ENCODE measurements at places on chromosomes 3 and 15.
A peak's percentile ranks its signal among the peaks of the same experiment; 100 is the strongest.

GRCh38 chr3:168889666-168890065 is 773.8 kb downstream of the MECOM start:
- no peak for DNase-seq

- DNase-seq, result peak; percentile 34
Observed at GRCh38 chr3:59540241-59540640, 490.4 kb upstream of the CFAP20DC start.

DNA sequence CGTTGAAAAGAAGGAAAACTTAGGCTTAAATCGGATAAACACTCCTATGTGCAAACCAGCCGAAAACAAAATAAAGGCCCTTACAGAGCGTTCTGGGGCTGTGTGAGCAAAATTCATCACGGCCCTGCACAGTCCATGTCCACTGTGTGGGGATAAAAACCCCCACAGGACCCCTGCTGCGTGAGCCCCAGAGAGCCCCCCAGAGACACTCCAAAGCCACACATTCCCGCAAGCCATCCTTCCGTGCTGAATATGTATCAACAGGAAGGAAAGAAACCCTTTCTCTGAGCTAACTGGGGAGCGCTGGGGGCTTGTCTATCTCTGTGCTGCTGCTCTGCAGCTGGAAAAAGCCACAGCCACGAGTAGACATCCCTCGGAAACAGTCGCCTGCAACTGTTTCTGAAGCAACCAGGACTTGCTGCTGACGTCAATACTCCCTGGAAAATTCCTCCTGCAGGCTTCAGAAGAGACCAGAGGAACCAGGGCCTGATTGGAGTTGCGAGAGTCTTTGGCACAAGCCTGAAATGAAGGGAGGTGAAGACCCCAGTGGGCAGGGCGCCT is 72.7 kb downstream of the NUP210 start:
- no peak for DNase-seq

DNA sequence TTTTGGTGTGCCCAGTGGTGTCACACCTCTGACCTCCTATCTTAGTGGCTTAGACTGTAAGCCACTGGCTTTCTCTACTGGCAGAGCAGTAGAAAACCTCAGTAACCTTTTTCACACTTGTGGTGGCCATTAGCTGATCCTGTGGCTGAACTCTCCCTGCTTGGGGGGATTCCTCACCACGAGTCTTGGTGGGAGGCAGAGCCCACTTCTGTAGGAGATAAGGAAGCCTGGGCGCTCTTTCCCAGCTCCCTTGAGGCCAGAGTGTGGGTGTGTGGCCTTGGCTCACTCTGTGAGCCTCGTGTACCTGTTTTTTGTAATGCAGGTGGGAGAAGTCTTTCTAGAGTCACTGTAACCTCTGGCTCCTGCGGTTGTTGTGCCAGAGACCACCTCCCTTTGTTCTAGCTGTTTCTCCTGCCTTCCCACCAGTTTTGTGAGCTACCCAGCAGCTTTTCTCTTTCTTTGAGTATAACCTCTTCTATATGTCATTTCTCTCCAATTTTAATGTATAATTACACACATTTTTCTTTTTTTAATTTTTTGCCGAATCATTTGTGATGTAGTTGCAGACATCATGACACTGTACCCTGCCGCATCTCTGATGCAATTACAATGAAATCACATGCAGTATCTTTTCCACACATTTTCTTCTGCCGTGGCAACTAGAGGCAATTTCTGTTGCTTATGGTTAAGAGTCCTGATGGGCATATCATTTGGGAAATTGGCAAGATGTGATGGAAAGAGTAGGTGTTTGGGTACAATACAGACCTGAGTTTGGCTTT is 13.8 kb downstream of the XCR1 start:
- no peak for DNase-seq

DNA sequence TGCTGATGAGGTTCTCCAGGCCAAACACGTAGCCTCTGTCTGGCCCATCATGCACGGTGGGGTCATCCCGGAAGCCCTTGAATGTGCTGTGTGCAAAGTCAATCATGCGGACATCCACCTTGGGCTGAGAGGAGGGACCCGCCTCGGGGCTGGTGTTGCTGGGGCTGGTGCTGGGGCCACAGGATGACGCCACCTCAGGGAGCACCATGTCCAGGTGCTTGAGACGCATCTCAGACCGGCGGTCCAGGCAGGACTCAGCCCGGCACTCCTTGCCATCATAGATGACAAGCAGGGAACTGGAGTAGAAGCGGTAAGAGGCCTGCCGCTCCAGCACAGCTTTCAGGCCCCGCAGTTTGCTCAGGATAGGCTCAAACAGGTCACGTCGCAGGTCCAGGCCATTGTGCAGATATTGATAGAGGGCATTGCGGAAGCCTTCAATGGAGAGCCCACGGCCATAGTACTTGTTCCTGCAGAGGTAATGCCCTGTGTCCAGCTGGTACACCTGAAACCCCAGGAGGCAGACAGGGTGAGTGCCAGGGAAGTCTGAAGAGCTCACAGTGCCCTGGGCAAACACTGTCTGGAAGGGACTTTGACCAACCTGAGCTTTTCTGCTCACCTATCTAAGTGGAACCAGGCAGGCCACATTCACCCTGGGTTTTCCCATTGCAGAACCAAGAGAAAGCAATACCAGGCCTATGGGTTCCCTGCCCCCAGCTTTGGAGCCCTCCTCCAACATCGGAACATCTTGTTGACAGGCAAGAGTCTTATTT is 3.6 kb upstream of the GMPPB start:
- DNase-seq, result no peak
